COR-L47 (cell line): ENCODE measurements at places on chromosomes 3 and 15.

DNA sequence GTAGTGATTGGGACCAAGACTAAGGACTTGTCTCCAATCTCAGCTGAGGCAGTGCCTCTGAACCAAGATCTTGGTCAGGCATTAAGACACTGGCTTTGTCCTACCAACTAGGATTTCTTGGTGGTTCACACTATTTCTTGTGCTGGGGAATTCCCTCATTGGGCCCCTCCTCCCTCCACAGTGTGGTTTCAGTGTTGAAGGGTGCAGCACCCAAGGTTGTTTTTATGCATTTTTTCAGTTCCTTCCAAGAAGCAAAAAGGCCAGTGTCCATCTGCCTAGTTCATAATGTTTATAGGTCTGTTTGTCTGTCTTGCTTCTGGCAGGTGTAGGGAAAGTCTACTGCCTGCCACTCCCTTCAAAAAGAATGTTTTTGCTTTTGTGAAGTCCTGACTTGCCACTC is 10.6 kb upstream of the ITPKA start:
- no peak for DNase-seq

DNA sequence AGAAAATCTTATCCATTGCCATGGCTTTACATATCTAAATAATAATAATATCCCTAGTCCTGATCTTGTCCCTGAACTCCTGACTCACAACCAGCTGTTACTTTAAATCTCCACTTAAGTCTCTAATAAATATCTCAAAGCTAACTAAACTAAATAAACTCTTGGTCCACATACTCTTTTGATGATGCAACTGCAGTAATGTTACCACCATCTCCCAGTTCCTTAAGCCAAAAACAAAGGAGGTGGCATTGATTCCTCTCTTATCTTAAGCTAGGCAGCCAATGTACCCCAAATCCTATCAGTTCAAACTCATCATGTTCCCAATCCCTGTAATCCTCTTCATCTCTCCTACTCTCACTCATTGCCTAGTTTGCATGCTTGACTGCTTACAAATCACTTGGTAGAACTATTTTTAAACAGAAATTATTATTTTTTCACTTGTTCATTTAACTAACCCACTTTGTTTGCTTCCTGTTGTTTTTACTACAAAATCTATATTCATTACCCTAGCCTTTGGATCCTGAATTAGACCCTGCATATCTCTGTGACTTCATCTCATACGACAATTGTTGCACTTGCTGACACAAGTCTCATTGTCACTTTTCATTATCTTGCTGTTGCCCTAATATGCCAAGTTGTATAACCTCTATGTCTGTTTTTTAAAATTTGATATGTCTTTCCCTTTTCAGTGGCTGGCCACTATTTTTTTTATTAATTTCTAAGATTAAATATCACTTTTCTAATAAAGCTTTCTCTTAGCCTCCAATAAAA is 462.2 kb downstream of the ZPLD1 start:
- DNase-seq, result no peak

- no peak for DNase-seq
Observed at GRCh38 chr15:49946681-49947080, 172.4 kb downstream of the ATP8B4 start.

DNA sequence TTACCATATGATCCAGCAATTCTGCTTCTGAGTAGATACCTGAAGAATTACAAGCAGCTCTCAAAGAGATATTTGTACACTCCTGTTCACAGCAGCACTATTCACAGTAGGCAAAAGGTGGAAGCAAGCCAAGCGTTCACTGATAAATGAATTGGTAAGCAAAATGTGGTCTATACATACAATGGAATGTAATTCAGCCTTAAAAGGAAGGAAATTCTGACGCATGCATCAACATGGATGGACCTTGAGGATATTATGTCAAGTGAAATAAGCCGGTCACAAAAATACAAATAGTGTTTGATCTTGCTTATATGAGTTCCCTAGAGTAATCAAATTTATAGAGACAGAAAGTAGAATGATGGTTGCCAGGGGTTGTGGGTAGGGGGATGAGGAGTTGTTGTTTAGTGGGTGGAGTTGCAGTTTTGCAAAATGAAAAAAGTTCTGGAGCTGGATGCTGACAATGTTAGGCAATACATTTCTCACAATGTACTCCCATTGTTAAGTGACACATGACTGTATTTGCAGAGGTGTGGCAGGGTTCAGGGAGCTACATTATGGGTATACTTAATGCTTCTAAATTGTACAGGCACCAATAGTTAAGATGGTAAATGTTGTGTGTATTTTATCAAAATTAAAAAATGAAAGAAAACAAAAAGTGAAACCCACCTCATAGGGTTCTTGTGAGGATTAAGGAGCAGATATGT is 26.7 kb downstream of the SLC6A1 start:
- no peak for DNase-seq

DNA sequence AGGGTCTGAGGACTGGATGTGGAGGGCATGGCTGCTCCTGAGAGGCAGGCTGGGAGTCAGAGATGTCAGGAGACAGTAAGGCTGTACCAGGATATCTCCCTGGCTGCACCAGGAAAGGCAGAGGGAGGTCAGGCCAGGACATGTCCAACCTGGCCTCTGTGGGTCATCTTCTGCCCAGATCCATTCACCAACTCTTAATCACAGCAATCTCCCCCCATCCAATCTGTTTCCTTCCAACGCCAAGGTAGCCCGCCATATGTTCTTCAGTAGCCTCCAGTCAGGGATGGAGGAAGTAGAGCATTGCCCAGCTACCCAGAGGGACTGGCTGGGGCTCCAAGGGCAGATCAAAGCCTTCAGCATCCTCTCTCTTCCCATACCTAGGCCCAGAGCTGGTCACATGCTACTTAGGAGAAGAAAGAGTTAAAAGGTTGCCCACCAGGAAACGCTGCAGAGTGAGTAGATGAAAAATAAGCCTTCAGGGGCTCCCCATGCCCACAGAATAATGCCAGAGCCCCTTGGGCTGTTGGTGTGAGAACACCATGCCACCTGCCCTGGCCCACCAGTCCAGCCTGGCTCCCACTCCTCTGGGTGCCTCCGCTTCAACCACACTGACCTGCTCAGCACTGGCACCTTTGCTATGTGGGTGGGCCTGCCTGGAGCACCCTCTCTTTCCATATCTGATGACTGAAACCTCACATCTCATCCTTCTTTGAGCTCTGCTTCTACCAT is 176.8 kb downstream of the MEGF11 start:
- DNase-seq, result no peak

- DNase-seq, result no peak
Observed at GRCh38 chr3:127751782-127752181, 70.5 kb downstream of the MGLL start.

DNA sequence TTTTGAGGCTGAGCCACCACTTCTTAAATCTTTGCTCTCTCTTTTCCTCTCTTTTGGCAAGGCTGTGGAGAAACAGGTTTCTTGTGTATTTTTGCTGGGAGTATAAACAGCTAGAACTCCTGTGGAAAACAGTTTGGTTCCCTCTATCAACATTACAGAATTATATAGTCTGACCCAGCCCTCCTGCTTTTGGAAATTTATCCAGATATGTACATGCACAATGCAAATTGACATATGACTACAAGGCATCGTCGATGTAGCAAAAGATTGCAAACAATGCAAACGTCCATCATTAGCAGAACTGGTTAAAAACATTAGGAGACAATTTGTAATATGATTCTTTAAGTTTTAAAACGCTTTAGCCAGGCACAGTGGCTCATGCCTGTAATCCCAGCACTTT is 12.5 kb upstream of the MYO1E start:
- DNase-seq, result no peak

DNA sequence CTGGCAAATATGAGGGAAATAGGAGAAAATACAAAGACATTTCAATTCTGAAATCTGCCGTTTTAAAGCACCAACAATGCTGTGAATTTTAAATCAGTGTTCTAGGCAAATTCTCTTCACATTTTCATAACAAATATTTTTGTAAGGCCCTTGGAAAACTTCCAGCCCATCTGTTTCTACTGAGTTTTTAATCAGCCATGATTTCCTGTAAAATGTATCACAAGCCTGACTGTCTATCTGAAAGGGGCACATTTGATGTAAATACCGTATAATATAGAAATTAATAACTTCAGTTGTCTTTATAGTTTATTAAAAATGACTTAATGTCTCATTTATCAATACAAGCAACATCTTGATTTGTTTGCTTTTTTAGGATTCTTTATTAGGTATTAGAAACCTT is 454.7 kb downstream of the PYDC2 start:
- no peak for DNase-seq

- DNase-seq, result no peak
Observed at GRCh38 chr3:21392526-21392925, 358.5 kb downstream of the ZNF385D start.

- no peak for DNase-seq
Observed at GRCh38 chr3:142263112-142263511, 37.7 kb upstream of the GK5 start.

DNA sequence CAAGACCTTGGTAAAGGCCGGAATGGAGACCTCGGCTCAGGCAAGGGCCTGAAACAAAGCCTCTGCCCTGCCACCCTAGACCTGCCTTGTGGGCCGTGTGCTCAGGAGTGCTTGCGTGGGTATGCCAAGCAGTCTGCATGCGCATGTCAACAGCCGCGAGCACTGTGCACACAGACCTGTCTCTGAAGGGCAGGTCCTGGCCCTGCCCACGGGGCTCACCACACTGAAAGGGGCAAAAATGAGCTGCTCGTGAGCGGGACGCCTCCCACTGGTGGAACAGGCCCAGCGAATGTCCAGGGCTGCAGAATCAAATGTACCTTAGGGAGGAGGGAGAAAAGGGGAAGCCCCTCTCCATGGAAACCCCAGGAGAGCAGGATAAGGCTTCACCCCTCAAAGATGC is 44.3 kb upstream of the FGD5 start:
- DNase-seq, result no peak

DNA sequence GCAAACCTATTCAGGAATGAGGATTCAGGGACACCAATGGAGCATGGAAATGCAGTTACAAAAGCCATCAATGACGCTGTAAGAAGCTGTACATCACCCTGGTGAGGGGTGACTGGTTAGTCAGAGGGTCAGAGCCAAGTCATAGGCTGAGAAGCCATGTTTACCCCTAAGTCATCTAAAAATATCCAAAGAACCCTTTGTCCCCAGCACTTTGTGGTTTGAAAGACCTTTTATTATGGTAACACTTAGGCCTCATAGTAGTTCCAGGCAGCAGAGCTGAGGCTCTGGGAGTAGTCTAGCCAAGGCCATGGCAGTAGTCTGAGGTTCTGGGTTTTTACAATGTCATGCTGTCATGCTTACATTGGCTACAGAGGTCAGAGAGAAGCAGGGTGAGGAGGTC is 131.2 kb downstream of the CTNNB1 start:
- DNase-seq, result no peak

GRCh38 chr3:75115695-75116094 is 501.2 kb upstream of the CNTN3 start:
- DNase-seq, result no peak

- DNase-seq, result no peak
Observed at GRCh38 chr3:129517516-129517915, 10.9 kb upstream of the RHO start.

DNA sequence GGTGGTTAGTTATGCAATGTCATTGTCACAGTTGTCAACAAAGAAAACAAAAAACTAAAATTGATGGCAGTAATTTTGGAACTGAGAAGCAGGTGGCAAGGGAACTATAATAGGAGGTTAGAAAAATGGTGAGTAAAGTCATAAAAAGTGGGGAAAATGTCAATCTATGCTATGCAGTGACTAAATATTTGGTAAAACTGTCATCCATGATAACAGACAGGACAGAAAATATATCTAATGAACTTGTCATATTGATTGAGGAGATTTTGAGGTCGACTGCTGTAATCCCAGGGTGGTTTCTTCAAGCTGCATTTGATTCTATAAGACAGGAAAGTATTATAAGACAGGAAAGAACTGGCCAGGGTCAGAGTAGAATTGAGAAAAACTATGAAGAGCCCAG is 998.4 kb downstream of the IGSF11 start:
- no peak for DNase-seq

- DNase-seq, result no peak
Observed at GRCh38 chr3:106212665-106213222, 343.9 kb upstream of the CBLB start.

GRCh38 chr15:61943992-61944391 is 116.3 kb downstream of the VPS13C start:
- no peak for DNase-seq

GRCh38 chr3:60956729-60957128 is 294.5 kb downstream of the FHIT start:
- DNase-seq, result no peak

- DNase-seq, result no peak
Observed at GRCh38 chr3:196867155-196867506, 589 bp upstream of the SENP5 start.

- DNase-seq, result no peak
Observed at GRCh38 chr15:65985387-65985786, 116.1 kb downstream of the RAB11A start.

GRCh38 chr15:67198157-67198754 is 56.2 kb downstream of the AAGAB start:
- DNase-seq, result no peak

DNA sequence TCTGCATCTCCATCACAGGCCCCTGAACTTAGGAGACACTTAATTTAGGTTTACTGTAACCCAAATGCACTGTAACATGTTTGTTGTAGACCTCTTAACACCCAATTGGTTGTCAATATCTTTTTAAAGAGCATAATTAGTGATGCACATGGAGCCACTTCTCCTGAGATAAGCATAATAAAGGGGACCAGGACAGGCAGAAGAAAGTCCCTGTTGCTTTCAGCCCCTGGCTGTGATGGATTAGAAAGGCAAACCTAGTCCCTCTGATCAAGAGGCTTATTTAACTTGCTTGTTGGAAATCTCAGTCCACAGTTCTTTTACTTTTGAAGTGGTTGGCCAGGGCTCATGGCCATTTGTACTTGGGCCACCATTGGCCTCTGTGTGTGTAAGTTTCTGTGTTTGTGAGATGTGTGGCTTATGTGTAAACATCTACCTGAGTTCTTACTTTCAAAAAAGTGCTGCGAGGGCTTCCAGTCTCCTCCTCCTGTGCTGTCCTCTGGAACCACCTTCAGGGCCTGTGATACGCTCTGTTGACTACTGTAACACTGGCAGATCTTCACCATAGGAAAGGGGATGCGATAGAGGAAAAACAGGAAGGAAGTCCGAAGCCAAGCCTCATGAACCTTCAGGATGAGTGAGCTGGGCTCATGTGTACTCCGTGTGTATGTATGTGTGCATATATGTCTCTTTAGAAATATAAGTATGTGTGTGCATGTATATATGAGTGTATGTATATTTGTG is 136.2 kb downstream of the EPHB1 start:
- no peak for DNase-seq

DNA sequence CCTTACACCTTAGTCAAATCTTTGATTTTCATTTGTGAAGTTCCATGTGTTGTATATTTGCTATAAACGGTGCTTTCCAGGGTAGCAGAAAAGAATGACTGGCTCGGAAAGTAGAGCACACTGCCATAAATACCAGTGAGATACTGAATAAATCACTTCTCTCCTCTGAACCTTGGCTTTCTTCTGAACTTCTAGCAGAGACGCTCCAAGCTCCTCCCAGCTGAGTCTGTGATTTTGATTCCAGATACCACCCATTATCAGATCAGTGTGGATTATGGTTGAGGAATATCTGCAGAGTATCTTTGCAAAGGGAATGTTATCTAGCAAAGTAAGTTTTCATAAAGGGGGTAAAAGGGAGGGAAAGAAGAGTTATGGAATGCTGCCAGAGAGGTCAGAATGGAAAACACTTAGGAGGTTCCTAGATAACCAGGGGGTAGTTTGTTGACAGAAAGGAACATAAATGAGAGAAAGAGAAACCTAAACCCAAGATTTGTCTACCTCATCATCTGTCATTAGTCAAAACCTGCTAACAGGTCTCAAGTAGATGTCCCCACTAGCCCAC is 98.5 kb upstream of the PSMD6 start:
- no peak for DNase-seq
